ENCODE measurements at places on chromosomes 7 and 10.

- DNase-seq = no peak
These were observed 210.6 kb downstream of the TPST1 start for GRCh38 chr7:66415659-66416265.

DNA sequence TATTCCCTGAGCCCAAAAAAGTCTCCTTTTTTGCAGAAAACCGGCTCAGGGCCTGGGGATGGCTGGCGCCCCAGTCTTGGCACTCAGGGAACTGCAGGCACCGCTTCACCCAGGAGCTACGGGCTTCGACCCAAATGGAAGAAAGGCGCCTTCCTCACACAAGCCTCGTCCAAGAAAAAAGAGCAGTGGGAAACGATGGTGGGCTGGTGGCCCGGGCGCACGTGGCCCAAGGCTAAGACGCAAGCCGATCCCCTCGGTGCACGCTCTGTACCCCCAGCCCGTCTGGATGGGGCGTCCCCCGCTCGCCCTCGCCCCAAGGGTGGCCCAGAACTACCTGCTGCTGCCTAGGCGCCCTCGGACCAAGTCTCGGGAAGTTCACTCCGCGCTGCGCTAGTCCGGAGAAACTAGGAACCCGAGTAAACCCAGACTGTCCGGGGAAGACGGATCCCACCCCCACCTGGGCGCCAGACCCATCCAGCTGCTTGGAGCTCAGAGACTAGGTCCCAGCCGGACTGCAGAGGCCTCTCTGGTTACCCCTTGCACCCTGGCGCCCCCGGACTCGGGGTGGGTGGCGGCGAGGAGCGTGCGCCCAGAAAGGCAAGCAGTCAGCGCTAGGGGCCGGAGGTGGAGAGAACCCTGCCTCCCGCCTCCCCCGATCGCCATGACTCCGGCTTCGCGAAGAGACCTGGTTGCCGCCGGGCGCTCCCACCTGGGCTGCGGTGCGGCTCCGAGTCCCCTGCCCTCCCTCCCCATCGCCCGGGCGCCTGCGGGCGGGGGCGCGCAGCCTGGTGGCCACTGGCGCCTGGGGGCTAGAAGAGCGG is 76.4 kb downstream of the CALN1 start:
- DNase-seq = no peak

DNA sequence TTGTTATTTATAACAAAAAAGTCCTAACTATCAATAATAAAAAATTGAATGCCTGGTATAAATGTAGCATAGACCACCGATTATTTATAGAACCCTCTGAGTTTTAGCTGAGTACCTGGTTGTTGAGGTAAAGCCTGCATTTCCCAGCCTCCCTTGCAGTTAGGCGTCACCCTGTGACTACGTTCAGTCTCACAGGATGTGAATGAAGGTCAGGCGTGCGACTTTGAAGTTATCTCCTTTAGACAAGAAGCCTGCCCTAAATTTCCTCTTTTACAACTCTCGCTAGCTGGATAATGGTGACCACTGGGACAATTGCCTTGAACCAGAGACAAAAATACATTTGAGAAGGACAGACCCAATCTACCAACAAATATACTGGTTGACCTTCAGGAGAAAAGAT is 67.5 kb upstream of the TES start:
- DNase-seq = no peak

DNA sequence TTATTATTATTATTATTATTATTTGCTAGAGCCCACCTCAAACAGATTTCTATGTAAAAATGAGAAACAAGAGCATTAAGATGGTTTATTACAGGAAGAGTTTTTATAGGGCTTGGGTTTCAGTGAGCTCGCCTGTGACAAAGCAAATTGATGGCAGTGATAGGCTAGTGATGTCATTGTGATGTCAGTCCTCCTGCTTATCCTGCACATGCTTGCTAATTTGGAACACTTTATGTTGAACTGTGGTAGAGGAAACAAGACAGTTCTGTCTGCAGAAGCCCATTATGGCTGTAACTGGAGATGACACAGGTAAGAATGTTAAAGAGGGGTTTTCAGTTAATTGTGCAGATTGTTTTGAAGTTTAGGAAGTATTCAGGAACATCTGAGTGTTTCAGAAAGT is 68.3 kb downstream of the CREM start:
- no peak for DNase-seq

GRCh38 chr7:78020874-78021249 is 222.3 kb downstream of the PHTF2 start:
- DNase-seq = no peak

- no peak for DNase-seq
These were observed 252.6 kb downstream of the DOCK4 start for GRCh38 chr7:111953611-111954010.

- DNase-seq = no peak
These were observed 155.4 kb downstream of the BTAF1 start for GRCh38 chr10:92079003-92079402.

DNA sequence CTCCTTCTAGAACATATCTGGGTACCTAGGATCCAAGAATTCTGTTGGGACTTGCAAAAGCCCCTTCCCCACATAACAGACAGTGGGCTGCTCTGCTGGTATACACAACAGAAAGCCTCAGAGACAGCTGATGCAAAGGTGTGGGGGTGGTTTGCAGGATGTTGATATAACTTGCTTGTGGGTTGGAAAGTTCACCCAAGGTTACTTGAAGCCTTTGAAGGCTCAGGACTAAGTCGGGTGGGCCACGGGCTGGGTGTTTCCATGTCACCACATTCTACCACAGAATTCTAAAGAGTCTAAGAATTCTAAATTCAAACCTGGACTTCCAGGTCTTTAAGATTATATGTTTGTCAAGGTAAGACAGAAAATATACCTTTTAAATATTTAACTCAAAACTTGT is 7.4 kb upstream of the NRCAM start:
- DNase-seq = no peak

- DNase-seq = no peak
These were observed 16.7 kb downstream of the UBTD1 start for GRCh38 chr10:97515271-97515978.

- DNase-seq = no peak
These were observed 76.0 kb downstream of the PLXDC2 start for GRCh38 chr10:19892270-19892669.

- DNase-seq = no peak
These were observed 97.1 kb downstream of the VOPP1 start for GRCh38 chr7:55474944-55475854.

DNA sequence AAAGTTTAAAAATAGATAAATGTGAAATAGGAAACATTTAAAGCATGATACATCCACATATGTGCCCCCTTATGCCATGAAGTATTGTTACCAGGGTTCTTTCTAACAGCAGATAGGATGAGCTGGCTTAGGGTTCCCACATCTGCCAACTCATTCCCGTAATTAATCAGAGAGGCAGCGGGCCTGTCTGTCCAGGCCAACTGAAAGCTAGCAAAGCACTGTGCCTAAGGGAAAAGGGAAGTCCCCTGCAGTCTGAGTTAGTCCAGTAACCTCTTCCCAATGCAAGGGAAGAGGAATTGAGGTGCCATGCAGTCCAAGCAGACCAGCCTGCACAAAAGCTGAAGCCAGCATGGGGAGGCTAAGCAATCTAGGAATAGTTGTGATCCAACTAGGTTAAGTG is 18.3 kb upstream of the ZC3HAV1L start:
- no peak for DNase-seq

DNA sequence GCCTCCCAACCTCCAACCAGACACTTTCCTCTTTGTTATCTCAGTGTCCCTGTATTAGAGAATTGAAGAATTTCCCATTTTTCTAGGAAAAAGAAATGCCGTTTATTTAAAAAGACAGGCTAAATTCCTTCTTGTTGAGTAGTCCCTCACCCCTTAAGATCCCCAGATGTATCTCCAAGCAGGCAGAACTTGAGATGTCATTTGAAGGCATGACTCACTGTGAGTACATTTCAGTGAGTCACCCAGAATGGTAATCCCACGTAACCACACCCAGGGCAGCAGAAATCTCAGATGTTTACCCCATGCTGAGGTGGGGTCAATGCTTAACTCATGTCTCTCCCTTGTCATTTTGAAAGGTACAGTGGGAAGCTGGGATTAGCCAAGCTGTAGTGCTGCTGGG is 4.4 kb downstream of the ZNF655 start:
- DNase-seq = peak; percentile 18

- no peak for DNase-seq
These were observed 1279.1 kb upstream of the SORCS1 start for GRCh38 chr10:108443636-108444035.

DNA sequence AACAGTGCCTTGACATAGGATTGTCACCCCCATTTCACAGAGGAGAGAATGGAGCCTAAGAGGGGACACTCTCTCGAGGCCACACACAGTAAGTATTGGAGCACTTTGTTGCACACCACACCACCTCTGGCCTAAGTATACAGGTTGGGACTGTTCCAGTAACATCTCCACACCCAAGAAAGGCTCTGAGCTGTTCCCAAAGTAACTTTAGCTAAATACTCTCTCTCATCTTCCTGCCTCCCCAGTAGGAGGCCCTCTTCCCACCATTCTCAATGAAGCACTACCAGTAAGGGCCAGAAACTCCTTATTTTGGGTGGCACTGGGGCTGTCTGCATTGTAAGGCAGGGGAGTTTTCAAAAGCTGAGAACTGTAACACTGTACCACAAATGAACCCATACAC is 189.5 kb downstream of the ZNF438 start:
- no peak for DNase-seq

- no peak for DNase-seq
These were observed 23.6 kb downstream of the DAGLB start for GRCh38 chr7:6423942-6424701.

DNA sequence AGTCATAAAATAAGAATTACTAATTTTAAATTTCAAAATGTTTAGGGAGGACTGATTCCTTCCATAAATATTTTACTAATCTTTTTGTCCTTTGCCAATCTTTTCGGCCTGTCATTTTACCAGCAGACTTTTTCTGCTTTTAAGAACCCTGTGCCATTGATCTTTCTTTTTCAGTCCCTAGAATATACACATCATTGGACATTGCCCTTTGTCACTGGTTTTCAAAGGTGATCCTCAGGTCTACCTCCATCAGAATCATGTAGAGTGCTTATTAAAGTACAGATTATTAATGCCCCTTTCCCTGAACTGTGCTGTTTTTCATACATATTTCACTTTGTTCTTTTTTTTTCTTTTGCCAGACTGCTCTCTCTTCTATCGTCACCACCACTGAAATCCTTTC is 43.8 kb downstream of the SHOC2 start:
- DNase-seq = no peak

DNA sequence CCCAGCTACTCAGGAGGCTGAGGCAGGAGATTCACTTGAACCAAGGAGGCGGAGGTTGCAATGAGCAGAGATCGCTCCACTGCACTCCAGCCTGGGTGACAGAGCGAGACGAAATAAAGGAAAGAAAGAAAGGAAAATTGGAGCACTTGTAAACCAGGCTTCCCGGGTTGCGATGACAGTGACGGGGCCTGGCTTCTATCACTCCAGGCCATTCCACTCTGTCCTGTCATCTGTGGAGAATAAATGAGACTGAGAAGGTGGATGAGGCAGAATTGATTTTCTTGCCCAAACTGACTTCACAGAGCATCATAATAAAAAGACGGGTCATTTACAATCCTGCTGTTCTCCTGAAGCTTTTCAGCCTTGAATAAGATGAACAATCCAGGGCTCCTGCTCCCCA is 12.1 kb upstream of the KPNA7 start:
- DNase-seq = no peak

GRCh38 chr7:151539088-151539671 is 19.5 kb upstream of the RHEB start:
- no peak for DNase-seq

DNA sequence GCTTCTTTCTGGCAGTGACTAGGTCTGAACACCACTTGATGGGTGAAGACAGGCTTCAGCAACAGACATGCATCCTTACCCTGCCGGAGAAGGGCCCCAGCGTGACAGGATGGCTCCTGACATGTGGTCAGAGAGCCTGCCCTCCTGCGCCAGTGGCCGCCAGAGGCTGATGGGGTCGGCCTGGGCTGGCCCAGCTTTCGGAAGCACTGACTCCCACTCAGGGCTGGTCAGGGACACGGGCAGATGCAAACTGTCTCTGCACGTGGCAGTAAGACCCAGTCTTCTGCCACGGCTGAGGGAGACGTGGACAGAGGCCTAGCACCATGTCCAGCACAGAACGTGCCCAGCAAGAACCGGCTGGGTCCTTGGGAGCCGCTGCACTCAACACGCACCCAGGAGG is 10.2 kb downstream of the TUBGCP2 start:
- DNase-seq = no peak

- DNase-seq = no peak
These were observed 68.4 kb downstream of the PPP1R3C start for GRCh38 chr10:91564508-91564907.

DNA sequence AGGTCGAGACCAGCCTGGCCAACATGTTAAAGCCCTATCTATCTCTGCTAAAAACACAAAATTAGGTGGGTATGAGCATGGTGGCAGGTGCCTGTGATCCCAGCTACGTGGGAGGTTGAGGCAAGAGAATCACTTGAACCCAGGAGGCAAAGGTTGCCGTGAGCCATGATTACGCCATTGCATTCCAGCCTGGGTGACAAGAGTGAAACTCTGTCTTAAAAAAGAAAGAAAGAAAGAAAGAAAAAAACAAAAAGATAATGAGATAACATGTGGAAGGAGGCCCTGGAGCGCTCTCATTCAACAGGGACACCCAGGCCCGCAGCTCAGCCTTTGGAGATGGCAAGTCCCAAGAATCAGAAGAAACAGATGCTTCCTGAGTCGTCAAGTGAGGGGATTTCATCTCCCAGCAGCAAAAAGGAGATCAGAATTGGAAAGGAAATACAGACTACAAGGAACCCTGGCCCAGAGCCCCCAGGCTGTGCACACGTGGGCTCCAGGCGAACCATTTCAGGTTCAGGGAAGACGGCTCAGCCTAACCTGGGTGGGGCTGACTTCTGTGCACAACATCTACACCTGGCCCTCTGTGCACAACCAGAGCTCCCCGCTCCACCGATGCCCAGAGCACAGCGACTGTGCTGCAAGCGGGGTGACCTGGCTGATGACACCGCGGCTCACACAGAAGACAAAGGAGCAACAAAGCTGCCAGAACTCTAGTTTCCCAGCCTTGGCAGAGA is 33.3 kb downstream of the GNA12 start:
- no peak for DNase-seq

GRCh38 chr10:930625-931325 is 730 bp downstream of the LARP4B start:
- DNase-seq = peak; percentile 64
